ENCODE measurements at places on chromosomes 12 and 14.

DNA sequence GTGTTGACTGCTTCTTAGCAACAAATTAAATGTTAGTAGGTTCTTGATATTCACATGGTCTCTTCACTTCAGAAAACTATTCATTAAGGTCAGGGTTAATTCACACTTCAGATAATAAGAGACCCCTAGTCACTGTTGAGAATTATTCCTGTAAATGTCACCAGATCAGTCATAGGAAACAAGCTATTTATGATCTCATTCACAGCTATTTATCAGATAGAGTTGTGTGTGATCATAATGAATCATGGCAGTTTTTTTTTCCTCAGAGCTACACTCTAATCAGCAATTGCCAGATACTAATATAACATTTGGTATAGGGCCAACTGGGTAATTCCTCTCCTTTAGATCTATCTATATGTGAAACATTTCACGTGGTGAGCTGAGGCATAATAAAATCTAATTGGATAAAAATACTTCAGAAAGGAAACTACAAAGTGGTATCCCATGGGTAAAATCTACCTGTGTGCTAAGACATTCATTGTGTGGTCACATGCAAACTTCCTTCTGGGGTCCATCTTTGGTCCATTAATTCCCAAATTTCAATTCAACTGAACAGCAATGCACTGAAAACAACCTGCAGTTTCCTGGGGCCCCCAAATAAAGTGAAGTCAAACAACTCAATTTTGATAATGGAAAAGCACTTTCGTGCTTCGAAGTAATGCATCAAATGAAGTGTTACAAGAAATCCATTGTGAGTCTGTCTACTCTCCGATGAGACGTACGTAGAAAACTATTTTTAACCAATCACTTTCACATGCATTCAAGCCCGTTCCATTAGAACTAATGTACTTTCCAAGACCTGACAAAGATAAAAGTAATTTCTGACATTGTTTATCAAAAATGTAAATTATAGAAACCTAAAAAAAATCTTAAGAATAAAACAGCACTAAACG is 197.0 kb downstream of the ACSS3 start:
- H3K36me3 ChIP-seq: no peaks in the 10 kb centered on the region
- no peak overlapping the region for H3K27ac ChIP-seq
- DNase-seq: no peak
- H3K4me3 ChIP-seq: no peak overlapping the region

- H3K4me3 ChIP-seq: peak overlapping the region; percentile 62
- H3K36me3 ChIP-seq: no peaks in the 10 kb centered on the region
- peak; percentile 39 for DNase-seq
- no peaks in the 10 kb centered on the region for H3K27me3 ChIP-seq
- peak overlapping the region; percentile 99 for H3K27ac ChIP-seq
Observed at GRCh38 chr12:122422730-122423257, 325 bp upstream of the CLIP1 start.

GRCh38 chr12:124543590-124544310 is 23.7 kb downstream of the NCOR2 start:
- no peaks in the 10 kb centered on the region for H3K36me3 ChIP-seq
- H3K4me3 ChIP-seq: no peak overlapping the region
- no peaks in the 10 kb centered on the region for H3K27me3 ChIP-seq
- H3K4me1 ChIP-seq: peaks cover 45% of the 10 kb centered on the region

DNA sequence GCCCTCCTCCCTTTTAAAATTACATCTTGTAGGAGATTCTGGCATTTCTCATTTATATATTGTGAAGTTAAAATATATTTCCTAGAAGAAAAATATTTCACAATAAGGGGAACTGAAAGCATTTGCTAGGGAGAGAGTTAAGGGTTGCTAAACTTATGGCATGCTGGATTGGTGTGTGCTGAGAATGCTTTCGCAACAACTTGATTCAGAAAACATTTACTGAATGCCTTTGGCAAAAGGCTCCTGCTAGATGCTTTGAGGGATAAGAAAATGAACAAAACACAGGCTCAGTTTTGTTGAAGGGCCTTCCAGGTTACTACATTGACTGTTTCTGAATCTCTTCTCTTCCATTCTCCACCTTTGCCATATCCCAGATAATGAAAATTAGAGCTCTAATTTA is 67.5 kb downstream of the DIP2B start:
- DNase-seq: no peak
- no peaks in the 10 kb centered on the region for H3K27me3 ChIP-seq
- no peaks in the 10 kb centered on the region for H3K36me3 ChIP-seq
- H3K27ac ChIP-seq: peak overlapping the region; percentile 49
- peaks cover 30% of the 10 kb centered on the region for H3K4me1 ChIP-seq
- no peak overlapping the region for H3K4me3 ChIP-seq

DNA sequence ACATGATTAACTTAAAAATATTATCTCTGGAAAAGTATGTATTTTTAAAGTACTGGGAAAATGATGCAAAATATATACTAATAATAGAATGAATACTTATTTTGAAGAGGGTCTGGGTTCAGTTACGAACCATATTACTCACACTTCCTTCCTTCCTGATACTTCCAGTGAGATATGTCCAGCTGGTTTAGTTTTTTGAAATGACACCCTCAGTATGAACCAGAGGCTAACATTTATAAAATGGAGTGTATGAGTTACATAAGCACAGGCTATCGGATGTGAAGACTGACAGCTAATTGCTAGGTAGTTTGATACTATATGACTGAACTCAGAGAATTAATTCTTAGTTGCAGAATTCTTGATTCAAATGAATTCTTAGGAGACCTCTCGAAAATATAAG is 122.9 kb downstream of the OTOGL start:
- H3K4me3 ChIP-seq: no peak overlapping the region
- H3K27me3 ChIP-seq: no peaks in the 10 kb centered on the region
- H3K36me3 ChIP-seq: no peaks in the 10 kb centered on the region
- H3K27ac ChIP-seq: no peak overlapping the region
- no peak for DNase-seq

DNA sequence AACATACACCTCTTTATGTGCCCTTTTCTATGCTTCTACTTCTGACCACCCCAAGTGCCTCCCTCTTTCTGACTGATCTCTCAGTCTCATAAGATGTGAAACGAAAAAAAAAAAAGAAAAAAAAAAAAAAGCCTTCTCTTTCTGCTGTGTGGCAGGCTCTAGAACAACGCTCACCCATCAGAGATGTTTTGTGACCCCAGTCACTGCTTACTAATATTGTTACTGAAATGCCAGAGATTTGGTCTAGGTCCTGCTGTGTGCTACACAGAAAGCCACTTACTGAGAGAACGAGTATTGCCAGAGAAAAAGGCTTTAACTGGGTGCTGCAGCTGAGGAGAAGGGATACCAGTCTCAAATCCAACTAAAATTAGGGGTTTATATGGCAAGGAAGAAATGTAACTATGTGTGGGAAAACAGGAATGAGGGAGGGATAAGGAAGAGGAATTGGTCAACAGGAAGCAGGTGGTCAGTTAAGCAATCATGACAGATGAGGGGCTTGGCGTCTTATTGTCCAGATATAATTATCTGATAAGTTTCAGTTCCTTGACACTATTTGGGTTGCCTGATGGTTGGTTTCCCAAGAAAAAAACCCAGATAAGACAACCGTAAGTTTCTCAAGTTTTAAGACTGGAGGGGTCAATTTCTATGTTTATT is 149.0 kb downstream of the NAV3 start:
- no peaks in the 10 kb centered on the region for H3K27me3 ChIP-seq
- H3K4me3 ChIP-seq: no peak overlapping the region
- H3K27ac ChIP-seq: no peak overlapping the region
- no peak for DNase-seq

- H3K27me3 ChIP-seq: no peaks in the 10 kb centered on the region
- no peak for DNase-seq
- H3K4me1 ChIP-seq: peaks cover 21% of the 10 kb centered on the region
- H3K27ac ChIP-seq: no peak overlapping the region
- H3K4me3 ChIP-seq: no peak overlapping the region
- H3K36me3 ChIP-seq: no peaks in the 10 kb centered on the region
Observed at GRCh38 chr12:1499351-1499750, 95.0 kb downstream of the FBXL14 start.

- no peaks in the 10 kb centered on the region for H3K36me3 ChIP-seq
- H3K4me1 ChIP-seq: no peaks in the 10 kb centered on the region
- no peak overlapping the region for H3K4me3 ChIP-seq
- no peak overlapping the region for H3K27ac ChIP-seq
- DNase-seq: no peak
Observed at GRCh38 chr12:80567401-80567800, 123.4 kb downstream of the PTPRQ start.

DNA sequence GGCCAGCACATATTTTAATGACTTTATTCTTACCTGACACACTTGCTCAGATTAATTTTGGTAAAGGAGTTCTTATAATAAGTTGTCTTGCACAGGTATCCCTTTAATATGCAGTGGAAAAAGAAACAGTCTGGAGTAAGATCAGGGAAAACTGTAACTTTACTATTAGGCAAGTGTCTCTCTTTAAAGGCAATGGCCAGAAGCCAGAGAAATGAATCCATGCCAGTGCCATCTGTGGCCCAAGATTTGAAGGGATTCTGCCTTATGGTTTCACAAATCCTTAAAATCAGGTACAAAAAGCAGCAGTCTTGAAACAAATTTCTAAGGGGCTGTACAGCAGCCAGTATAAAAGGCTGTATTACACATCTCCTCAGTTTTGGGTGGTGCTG is 22.4 kb downstream of the NFYB start:
- no peaks in the 10 kb centered on the region for H3K27me3 ChIP-seq
- peak overlapping the region; percentile 6 for H3K27ac ChIP-seq
- no peaks in the 10 kb centered on the region for H3K4me1 ChIP-seq
- peaks cover 27% of the 10 kb centered on the region for H3K36me3 ChIP-seq
- H3K4me3 ChIP-seq: no peak overlapping the region
- DNase-seq: no peak

GRCh38 chr14:95495538-95496025 is 20.9 kb downstream of the SYNE3 start:
- peak; percentile 48 for DNase-seq
- H3K27me3 ChIP-seq: no peaks in the 10 kb centered on the region
- no peaks in the 10 kb centered on the region for H3K36me3 ChIP-seq
- H3K4me1 ChIP-seq: peaks cover 36% of the 10 kb centered on the region
- no peak overlapping the region for H3K4me3 ChIP-seq
- H3K27ac ChIP-seq: peak overlapping the region; percentile 56

DNA sequence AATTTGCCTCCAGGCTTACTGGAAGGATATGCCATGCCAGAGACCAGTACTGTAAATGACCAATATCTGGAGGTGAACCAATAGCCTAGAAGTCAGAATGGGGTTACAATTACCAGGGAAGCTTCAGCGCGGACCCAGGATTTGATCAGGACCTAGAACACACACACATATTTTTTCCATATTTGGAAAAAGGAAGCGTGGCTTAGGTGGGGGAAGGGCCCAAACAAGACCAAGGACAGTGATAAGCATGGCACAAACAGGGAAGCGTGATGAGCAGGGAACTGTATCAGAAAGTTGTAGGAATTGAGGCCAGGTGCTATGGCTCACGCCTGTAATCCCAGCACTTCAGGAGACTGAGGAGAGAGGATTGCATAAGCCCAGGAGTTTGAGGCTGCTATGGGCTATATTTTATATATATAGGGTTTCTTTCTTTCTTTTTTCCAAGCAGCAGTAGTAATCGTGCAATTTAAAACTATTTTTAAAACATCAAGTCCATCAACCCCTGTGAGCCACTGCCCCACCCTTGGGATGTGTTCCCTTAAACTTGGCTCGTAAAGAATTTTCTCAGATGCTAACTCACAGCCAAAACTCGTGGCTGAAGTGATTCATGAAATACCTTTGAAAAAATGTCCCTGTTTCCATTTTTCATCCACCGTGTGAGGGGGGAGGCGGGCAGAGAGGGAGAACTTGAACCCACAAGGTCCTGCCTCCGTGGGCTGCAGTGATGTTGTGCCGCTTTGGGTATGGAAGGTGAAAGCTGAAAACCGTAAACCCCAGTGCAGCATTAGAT is 16.7 kb downstream of the HRK start:
- no peaks in the 10 kb centered on the region for H3K27me3 ChIP-seq
- no peak overlapping the region for H3K27ac ChIP-seq
- no peaks in the 10 kb centered on the region for H3K36me3 ChIP-seq
- no peak for DNase-seq
- no peak overlapping the region for H3K4me3 ChIP-seq
- peaks cover 8% of the 10 kb centered on the region for H3K4me1 ChIP-seq

DNA sequence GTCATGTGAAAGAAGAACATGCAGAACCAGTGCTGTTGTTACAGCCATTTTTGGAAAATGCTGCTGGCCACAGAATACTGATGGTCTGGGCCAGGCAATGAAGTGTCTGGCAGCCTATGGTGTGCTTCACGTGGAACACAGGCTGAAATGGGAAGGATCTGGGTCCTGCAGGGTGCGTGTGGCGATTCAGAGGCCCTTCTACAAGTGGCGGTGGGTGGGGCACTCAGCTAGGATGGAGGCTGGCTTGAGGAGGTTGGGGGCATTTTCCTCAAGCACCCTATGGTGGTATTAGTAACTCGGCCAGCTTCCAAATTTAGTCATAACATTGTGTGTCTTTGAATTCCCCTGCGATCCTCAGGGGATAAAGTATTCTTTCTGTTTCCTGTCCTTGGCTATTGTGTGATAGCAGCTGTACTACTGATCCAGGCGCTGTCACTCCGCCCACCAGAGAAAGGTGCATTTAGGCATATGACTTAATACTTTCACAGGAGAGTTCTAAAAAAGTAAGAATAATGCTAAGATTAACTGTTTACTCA is 9.2 kb upstream of the RAD52 start:
- H3K4me3 ChIP-seq: no peak overlapping the region
- no peaks in the 10 kb centered on the region for H3K36me3 ChIP-seq
- DNase-seq: no peak

GRCh38 chr12:52146822-52147366 is 44.9 kb downstream of the KRT80 start:
- DNase-seq: no peak
- no peaks in the 10 kb centered on the region for H3K36me3 ChIP-seq

- peaks cover 50% of the 10 kb centered on the region for H3K4me1 ChIP-seq
- H3K27me3 ChIP-seq: no peaks in the 10 kb centered on the region
- no peak overlapping the region for H3K4me3 ChIP-seq
- peak overlapping the region; percentile 78 for H3K27ac ChIP-seq
- DNase-seq: no peak
- no peaks in the 10 kb centered on the region for H3K36me3 ChIP-seq
Observed at GRCh38 chr14:75823334-75823733, 158.5 kb downstream of the TGFB3 start.

- H3K27ac ChIP-seq: no peak overlapping the region
- no peak for DNase-seq
- no peaks in the 10 kb centered on the region for H3K27me3 ChIP-seq
- H3K4me3 ChIP-seq: no peak overlapping the region
Observed at GRCh38 chr14:99699861-99700260, 15.8 kb downstream of the CYP46A1 start.

DNA sequence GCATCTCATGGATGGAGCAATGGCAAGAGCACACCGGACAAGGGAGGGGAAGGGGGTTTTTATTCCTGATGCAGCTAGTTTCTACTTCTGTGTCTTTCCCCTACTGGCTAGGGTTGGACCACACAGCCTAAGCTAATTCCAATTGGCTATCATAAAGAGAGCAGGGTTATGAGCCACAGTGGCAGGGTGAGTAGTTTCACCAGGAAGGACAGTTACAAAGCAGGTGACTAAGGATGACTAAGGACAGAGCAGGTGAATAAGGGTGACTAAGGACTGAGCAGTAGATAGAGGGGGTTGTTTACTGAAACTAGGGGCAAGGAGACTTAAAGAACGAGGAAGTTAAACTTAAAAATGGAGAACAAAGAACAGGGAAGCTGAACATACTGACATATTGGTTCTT is 321.4 kb upstream of the SEL1L start:
- no peak overlapping the region for H3K27ac ChIP-seq
- no peak for DNase-seq
- H3K4me3 ChIP-seq: no peak overlapping the region
- H3K27me3 ChIP-seq: no peaks in the 10 kb centered on the region
- H3K4me1 ChIP-seq: no peaks in the 10 kb centered on the region

Measured in transverse colon (tissue), 4 donors.